Right ventricle myocardium inferior (tissue), 1 donor: ENCODE measurements at places on chromosomes 4 and X. TPM values are rescaled to one million over a fixed set of nuclear protein-coding genes. Genes with fewer than 3 reads are reported as not detected.

GRID2 gene
- total RNA-seq: 0.05 TPM

DNA sequence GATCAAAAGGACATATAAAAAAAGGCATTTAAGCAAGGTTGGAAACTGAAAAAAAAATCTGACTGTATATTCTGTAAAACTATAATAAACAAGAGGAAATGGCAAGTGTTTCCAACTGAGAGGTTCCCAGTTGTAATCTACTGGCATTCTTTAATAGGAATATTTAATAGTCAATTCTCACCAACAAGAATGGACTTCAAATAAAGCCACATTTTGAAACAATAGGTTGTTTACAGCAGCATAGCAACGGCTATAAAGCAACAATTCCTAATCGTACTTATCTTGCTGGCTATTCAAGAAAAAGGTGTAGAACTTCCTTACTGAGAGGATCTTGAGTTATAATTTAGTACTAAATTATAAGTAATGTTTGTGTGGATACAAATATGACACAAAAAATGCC is 75.5 kb downstream of the VEGFC start:
- DNase-seq: no peak

DNA sequence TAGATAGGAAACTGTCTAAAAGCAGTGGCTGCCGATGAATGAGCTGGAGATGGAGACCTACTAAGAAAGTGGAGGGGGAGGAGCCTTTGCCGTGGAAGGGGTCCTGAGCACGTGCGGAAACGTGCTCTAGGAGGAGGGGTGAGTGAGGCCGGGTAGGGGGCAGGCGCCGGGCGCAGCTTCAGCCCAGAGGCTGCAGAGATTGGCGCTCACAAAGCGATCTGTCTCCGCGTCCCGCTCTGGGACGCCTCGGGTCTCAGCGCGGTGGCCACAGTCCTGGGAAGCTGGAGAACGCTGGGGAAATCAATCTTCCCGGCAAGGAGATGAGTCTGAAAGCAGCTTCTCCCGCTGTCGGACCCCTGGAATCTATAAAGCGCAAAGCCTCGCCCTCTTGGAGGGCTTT is 444 bp upstream of the ARHGAP6 start:
- no peak for DNase-seq

- DNase-seq: no peak
These were observed 53.1 kb upstream of the GIMD1 start for GRCh38 chr4:106421441-106422296.

ADGRG4 gene
- total RNA-seq: not detected

CPEB2 gene
- total RNA-seq: 23.7 TPM

- DNase-seq: no peak
These were observed 5.4 kb upstream of the ADGRG4 start for GRCh38 chrX:136295380-136295779.

DNA sequence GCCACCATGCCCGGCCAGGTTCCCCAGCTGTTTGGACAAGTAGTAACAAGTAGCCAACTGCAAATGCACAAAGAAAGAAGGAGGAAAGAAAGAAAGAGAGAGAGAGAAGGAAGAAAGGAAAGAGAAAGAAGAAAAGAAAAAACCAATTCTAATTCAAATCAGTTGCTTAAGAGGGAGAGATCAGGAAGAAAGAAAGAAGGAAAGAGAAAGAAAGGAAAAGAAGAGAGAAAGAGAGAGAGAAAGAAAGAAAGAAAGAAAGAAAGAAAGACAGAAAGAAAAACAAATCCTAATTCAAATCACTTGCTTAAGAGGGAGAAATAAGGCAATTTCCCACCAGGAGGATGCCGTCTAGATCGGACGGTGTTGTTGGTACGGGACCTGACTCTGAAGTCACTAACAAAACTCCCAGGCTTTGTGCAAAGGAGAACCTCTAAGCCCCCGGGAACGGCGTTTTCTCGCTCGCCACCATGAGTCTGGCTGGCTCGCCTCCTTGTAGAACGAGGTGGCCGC is 95.5 kb upstream of the PPP2R3B start:
- no peak for DNase-seq

DNA sequence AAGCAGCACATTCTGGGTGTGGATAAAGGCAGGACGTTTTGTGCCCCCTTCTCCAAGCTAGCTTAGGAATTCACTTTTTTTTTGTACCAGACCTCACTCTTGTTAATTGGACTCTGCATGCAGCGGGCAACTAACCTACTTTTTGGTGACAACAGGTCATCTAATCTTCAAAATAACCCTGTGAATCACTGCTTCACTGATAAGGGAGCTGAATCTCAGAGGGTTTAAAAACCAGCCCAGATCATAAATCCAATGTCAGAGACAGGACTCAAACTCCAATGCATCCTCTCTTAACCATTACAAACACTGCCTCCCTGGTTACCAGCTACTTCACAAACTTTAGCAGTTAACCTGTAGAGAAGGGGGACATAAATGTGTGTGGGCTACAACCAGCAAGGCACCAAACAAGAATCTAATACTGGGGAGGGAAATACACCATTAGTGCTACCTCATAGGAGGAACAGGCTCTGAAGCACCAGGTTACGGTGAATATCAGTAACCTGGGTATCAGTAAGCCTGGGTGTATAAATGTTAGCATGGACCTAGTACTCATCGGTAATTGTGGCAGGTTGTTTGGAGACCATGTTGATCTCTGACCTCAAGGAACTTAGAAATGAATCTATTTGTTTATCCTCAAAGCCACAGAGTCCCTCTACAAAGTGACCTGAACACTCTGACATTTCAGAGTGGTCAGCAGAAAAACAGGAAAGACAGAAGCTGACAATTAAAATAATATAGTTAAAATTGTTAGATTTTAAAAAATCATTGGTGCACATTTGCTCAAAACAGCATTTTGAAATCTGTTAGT is 2.6 kb downstream of the TIFA start:
- DNase-seq: no peak

DNA sequence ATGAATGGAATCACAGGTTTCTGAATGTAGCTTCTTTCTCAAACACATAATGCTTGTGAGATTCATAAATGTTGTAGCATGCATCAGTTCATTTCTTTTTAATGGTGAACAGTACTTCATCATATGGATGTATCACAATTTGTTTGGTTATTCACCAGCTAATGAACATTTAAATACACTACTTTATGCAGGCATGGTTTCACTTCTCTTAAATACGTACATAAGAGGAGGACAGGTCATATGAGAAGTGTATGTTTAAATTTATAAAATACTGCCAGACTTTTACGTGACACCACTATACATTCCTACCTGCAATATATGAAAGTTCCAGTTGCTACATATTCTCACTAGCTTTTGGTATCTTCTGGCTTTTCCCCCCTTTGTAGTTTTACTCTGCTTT is 65.4 kb downstream of the ANKRD17 start:
- no peak for DNase-seq

- no peak for DNase-seq
These were observed 202.4 kb downstream of the RTL9 start for GRCh38 chrX:110561034-110561433.

UTP3 gene
- 14.8 TPM for total RNA-seq

- DNase-seq: no peak
These were observed 7.0 kb downstream of the PALLD start for GRCh38 chr4:168503652-168504362.

- no peak for DNase-seq
These were observed 31.8 kb upstream of the MTM1 start for GRCh38 chrX:150536455-150537116.
